ENCODE measurements at places on chromosomes 16 and 17.

GRCh38 chr16:25010542-25010941 is 4.6 kb downstream of the ARHGAP17 start:
- no peak for DNase-seq

DNA sequence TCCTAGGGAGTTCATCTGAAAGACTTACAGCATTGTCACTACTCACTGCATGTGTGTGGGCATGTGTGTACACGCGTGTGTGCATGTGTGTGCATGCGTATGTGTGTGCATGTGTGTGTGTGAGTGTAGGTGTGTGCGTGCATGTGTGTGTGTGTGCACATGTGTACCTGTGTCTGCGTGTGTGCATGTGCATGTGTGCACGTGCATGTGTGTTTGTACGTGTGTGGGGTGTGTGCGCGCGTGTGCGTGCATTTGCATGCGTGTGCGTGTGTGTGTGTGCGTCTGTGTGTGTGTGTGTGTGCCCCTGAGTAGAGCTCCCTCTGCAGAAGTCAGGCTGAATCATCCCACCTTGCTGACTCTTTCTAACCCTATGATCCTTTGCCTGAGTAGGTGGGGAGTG is 114.8 kb upstream of the RBFOX1 start:
- no peak for DNase-seq

- DNase-seq, result peak; percentile 30
Observed at GRCh38 chr16:525520-526180, 1.9 kb upstream of the CAPN15 start.

- DNase-seq, result no peak
Observed at GRCh38 chr16:50035468-50035992, 10.5 kb downstream of the CNEP1R1 start.

DNA sequence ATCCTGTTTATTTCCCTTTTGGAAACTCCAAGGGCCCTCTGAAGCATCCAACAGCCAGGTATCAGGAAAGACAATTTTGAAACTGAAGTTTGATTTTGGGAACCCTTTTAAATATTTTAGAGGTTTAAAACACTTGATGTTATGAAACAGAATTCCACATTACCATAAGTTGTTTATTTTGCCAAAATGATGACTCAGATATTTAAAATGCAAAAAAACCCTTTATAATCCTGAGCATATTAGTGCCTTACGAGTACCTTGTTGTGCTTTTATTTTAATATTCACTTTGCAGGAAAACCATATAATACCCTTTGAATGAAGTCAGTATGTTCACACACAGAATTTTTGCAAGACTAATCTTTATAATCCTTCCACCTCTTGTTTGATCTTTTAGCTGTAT is 765.1 kb upstream of the CA10 start:
- DNase-seq, result no peak

- DNase-seq, result no peak
Observed at GRCh38 chr16:13702614-13703013, 217.3 kb upstream of the ERCC4 start.

DNA sequence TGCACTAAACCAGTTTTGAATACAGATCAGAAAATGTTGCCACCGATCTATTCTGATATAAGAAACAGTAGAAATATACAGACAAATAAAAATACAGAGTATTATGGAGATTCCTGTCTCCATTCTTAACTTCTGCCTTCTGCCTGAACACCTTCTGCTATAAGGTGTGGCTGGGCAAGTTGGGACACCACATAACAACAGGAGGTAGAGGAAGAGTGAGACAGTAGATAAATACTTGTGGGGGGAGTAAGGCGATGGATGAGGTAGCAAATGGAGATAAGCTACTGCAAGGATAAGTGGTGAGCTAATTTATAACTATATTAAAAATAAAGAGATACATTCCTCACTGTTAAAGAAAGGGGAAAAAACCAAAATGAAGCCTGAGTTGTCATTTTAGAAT is 143.7 kb downstream of the CDH8 start:
- DNase-seq, result no peak

GRCh38 chr17:11094331-11094730 is 146.7 kb upstream of the SHISA6 start:
- DNase-seq, result peak; percentile 69

GRCh38 chr16:89005201-89006035 is 28.4 kb upstream of the CBFA2T3 start:
- DNase-seq, result no peak

GRCh38 chr16:3579776-3580175 is 2.6 kb upstream of the NLRC3 start:
- DNase-seq, result no peak
